KG1 (cell line): ENCODE measurements at places on chromosomes 3 and 15.

GRCh38 chr15:101490922-101491733 is 1.6 kb upstream of the PCSK6 start:
- DNase-seq, result no peak

DNA sequence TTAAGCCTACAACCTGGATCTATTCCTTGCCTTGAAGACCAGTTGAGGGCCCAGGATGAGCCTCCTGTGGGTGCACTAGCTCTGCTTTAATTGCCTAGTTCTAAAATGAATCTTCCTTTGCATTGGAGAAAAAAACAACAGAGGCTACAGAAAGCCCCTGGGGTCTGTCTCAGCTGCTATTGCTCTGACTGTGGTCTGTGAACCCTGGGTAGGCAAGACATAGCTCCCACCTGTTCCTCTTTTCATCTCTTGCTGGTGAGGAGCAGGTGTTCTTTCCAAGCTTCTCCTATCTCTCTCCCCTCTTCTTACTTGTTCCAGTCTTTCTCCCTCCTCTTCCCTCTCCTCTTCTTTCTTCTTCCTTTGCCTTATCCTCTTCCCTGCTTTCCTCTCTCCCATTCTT is 28.8 kb downstream of the RBP2 start:
- DNase-seq, result no peak

DNA sequence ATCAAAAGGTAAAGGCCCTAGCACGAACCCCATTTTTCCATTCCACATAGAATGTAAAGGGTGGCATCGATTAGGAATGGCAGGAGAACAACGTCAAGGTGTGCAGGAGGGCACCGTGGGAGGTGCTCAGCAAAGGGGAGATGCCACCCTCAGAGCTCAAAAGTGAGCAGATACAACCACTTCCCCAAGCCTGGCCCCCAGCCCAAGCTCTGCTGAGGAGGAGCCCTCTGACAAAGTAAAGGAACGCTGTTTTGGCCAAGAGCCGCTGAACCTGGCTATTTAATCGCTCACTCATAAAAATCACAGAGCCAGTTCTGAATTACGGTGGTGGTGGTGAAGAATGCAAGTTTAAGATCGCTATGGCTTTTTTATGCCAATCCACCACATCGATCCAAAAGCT is 12.4 kb downstream of the GNB5 start:
- no peak for DNase-seq

DNA sequence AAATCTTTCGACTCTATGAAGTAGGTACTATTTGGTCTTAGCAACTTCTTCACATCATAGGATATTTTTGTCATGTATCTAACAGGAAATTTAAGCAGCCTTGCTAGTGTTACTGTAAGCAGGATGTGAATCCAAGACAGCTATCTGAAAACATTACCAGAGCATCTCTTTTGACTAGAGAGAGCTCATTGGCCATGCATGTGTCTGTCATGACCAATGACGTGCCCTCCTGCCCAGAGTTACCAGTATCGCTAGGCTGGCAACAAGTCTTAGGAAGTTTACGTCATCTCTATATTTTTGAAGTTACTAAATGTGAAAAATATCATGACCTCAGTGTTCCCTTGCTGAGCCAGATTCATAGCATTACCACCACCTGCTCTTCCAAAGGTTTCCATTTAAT is 130.9 kb upstream of the TP63 start:
- DNase-seq, result no peak

GRCh38 chr3:15815696-15816095 is 17.9 kb upstream of the ANKRD28 start:
- no peak for DNase-seq

GRCh38 chr3:11390411-11391131 is 118.4 kb downstream of the ATG7 start:
- DNase-seq, result no peak

- DNase-seq, result no peak
These were observed 151.9 kb upstream of the UBE2E1 start for GRCh38 chr3:23653647-23654525.

DNA sequence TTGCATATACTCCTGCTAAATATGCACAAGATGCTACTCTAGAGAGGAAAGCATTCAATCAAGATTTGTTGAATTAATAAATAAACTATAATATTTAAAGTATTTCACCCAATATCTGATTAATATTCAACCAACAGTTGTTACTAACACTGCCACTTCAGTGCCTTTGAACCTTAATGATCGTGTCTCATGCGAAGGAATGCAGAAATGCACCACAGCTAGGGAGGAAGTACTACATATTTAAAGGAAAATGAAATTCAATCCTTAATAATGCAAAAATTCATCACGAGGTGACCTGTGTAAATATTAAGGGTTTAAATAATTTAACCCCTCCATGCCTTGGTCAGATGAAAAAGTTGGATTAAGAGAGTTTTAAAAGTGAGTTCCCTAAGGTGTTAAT is 114.2 kb upstream of the DAZL start:
- DNase-seq, result no peak

DNA sequence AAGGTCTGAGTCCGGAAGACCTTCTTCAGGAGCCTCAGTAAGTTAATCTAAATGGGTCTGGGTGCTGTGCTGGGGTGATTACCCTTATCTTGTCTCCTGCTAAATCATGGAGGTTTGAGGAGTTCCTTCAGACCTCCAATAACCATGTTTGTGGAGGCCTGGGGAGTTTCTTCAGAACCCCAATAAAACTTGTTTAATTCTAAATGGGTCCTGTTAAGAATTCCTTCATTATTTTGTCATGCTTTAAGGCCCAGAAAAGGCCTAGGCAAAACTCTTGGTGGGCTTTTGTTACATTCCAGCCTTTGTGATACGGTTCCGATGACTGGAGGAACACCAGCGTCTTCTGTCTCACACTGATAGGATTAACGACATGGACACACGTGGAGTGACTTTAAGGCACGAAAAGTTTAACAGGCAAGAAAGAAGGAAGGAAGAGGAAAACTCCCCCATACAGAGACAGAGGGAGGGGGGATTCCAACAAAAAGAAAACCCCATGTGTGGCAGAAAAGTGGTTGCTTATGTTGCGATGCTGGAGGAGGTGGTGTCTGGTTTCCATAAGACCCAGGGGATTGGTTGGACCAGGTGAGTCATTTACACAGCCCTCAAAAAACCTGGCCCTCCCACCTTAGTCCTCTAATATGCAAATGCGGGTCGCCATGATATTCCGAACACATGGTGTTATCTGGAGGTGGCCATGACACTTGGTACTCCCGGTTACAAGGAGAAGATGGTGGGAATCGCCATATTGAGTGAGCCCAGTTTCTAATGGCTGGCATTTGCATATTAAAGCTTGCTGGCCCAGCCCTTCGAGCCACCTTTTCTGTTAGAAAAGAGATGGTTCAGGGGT is 72.6 kb upstream of the MFGE8 start:
- no peak for DNase-seq

- no peak for DNase-seq
These were observed 112.0 kb downstream of the SOX2 start for GRCh38 chr3:181823716-181824115.

GRCh38 chr3:126926684-126927400 is 56.1 kb upstream of the PLXNA1 start:
- no peak for DNase-seq

- DNase-seq, result no peak
These were observed 87.7 kb downstream of the LSM3 start for GRCh38 chr3:14266361-14266760.

- DNase-seq, result no peak
These were observed 45.3 kb downstream of the PLS1 start for GRCh38 chr3:142641504-142641903.

- DNase-seq, result peak; percentile 3
These were observed 11.0 kb downstream of the TRPM7 start for GRCh38 chr15:50675535-50676144.

DNA sequence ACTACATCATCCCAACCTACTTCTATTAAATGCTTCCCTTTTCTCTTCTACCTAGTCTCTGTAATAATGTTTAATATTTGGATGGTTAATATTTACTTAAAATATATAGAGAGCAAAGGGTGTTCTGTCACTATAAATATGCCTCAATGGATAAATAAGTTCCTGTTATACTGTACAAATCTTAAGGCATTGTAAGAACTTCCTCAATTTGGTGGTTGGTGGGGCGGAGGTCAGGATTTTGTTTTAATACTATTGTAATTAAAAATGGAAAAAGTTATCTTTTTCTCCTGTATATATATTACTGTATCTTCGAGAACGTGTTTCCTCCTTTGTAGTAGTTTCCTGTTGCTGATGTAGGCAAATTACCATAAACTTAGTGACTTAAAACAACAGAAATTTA is 41.5 kb downstream of the SPRED1 start:
- DNase-seq, result no peak

GRCh38 chr15:25715536-25716413 is 147.4 kb downstream of the ATP10A start:
- no peak for DNase-seq
